ENCODE measurements at places on chromosomes 11 and 22. TPM values are rescaled to one million over a fixed set of nuclear protein-coding genes. Genes with fewer than 3 reads are reported as not detected.

OR8A1 gene
- not detected for total RNA-seq

SCN4B gene
- 0.21 TPM for total RNA-seq

MUC5B gene
- not detected for total RNA-seq

TREH gene
- not detected for total RNA-seq

TIMP3 gene
- total RNA-seq, result 0.07 TPM

DNA sequence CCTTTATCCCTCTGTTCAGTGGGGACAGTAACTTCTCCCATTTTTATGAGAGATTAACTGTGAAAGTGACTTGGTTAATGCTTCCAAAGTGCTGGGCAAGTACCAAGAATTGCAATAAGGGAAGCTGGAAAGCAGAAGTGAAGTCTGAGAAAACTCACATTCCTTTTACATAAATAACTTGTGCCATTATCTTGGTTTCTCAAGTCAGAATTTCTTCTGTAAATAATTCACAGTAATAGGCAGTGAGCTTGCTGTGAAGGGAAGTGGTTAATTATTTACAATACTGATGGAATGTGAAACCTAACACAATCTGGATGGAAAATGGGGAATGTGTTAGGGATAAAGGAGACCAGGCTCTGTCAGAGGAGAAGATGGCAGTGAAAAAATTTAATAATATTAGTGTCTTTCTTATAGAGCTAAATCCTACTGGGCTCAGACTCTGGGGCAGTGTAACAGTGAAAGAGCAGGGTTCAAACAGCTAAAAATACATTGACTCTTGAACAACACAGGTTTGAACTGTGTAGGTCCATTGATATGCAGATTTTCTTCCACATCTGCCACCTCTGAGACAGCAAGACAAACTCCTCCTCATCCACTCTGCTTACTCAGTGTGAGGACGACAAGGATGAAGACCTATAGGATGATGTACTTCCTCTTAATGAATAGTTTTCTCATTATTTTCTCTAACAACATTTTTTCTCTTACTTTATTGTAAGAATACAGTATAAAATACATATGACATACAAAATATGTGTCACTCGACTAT is 251.5 kb upstream of the ISX start:
- DNase-seq, result no peak

- no peak for DNase-seq
These were observed 182.6 kb downstream of the TRPC6 start for GRCh38 chr11:101401245-101401644.

OR2AG2 gene
- 0.07 TPM for total RNA-seq

DNA sequence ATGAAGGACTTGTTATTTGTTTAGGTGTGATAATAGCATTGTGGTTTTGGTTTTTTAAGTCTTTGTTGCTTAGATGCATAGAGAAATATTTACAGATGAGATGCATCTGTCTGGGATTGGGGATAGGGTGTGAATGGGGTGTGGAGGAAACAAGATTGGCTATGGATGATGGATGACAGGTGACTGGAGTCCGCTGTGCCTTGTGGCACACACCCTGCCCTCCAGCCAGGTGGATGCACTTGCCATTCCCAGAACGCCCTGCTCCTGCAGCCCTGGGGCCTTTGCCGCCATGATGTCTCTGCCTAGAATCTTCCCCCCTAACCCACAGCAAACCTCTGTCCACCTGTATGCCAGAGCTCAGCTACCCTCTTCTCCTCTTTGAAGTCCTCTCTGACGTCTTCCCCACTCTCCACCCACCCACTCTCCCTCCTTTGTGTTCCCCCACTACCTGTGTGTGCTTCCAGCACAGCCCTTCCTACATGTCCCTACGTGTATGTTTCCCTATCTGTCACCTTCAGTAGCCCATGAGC is 54.7 kb downstream of the WNT11 start:
- DNase-seq, result no peak

GRCh38 chr22:20647586-20648305 is 126.2 kb upstream of the SERPIND1 start:
- no peak for DNase-seq

- no peak for DNase-seq
These were observed 931 bp downstream of the CADM1 start for GRCh38 chr11:115503083-115503885.

- no peak for DNase-seq
These were observed 44.9 kb upstream of the EIF3D start for GRCh38 chr22:36573815-36574363.

- DNase-seq, result no peak
These were observed 23.5 kb downstream of the SUN2 start for GRCh38 chr22:38732251-38732815.
